ENCODE measurements at places on chromosomes 4 and X. TPM values are rescaled to one million over a fixed set of nuclear protein-coding genes. Genes with fewer than 3 reads are reported as not detected.

The SSX2B gene
- total RNA-seq = not detected

DNA sequence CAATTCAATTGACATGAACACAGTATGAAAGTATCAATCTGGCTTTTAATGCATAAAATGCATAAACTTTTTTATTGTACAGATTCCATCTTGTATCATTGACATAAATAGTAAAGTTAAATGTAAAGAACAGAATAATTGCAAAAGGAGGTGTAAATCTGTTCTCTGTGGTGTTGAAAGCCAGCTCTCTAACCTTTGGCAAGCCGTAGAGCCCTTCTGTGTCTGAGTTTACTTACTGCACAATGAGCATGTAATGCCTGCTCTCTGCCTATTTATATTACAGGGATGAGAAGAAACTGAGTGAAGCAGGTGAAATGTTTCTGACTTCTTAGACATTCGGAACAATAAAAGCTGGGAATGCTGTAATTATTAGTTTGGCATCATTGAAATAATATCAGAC, 389.3 kb upstream of the EPHA5 start:
- DNase-seq = no peak
- no peak overlapping the region for H3K4me3 ChIP-seq
- H3K36me3 ChIP-seq = no peaks in the 10 kb centered on the region
- no peaks in the 10 kb centered on the region for H3K4me1 ChIP-seq
- H3K27me3 ChIP-seq = no peaks in the 10 kb centered on the region
- H3K27ac ChIP-seq = no peak overlapping the region

- no peak for DNase-seq
- no peaks in the 10 kb centered on the region for H3K4me1 ChIP-seq
- no peaks in the 10 kb centered on the region for H3K27me3 ChIP-seq
- H3K36me3 ChIP-seq = no peaks in the 10 kb centered on the region
- no peak overlapping the region for H3K4me3 ChIP-seq
Measured at GRCh38 chr4:160318567-160319220, 1215.8 kb downstream of the RAPGEF2 start.

DNA sequence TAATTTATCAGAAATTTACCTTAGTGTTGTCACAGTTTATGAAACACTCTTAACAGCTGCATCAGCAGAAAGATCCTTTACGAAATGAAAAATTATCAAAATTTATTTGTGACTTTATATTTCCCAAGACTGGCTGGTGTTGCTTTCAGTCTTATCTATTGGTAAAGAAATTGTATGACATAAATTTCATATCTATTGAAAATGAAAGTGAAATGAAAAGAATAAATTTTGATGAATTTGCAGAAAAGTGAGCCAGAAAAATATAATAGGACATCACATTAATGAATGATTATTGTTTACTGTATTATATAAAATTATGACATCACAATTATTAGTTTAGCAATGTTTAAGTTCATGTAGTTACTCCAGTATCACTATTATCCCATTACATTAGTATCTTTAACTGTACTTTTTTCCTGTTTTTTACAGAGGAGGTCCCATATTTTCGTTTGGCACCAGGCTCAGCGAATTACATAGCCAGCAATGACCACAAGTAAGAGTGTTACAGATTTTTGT, 13.2 kb upstream of the TMEM165 start:
- no peaks in the 10 kb centered on the region for H3K27me3 ChIP-seq
- H3K27ac ChIP-seq = no peak overlapping the region
- no peak for DNase-seq
- H3K36me3 ChIP-seq = no peaks in the 10 kb centered on the region
- H3K4me3 ChIP-seq = no peak overlapping the region
- no peaks in the 10 kb centered on the region for H3K4me1 ChIP-seq

DNA sequence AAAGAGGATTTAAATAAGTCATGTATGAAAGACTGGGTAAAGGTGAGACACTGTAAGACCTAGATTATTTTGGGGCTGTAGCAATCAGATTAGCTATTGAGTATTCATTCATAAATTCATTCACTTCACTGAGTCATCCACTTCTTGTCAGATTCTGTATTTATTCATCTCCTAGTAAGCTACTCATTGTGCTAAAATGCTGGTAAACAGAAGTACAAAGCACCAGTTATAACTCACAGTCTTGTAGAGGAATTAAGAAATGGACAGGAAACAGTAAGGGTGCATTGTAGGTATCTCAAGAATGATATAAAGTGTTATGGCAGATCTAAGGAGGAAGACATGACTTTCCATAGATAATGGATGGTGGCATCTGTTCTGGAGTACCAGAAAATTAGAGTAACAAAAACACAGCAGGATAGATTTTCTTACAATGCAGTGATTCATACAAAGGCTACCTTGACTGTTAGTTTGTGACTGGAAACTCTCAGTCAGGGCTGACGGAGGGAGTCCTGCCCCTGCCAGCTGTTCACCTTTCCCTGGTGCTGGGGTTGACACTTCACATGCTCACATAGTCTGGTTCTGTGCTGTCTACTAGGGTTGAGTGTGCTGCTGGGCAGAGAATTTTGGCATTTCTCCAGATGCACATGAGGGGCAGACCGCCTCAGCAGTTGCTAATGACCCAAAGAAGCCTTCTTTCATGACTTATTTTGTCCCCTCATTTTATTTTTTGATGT, 26.5 kb upstream of the HAND2 start:
- no peak overlapping the region for H3K4me3 ChIP-seq
- no peaks in the 10 kb centered on the region for H3K27me3 ChIP-seq
- no peaks in the 10 kb centered on the region for H3K4me1 ChIP-seq
- H3K27ac ChIP-seq = no peak overlapping the region
- no peak for DNase-seq
- no peaks in the 10 kb centered on the region for H3K36me3 ChIP-seq

DNA sequence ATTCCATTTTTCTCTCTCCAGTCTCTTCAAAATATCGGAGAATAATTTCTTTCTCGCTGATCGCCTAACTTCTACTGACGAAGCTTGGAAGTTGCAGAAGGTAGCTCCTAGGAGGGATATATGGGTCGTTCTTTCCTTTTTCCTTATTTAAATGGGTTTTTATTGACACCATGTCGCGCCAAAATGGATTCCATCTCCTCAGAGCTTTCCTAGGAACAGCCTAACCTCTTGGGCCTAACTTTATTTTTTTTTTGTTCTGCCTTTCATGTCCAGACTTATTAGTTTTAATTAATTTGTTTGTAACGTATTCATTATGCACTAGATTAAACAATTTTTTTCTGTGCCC, 359.4 kb upstream of the ZCCHC13 start:
- peak overlapping the region; percentile 86 for H3K27ac ChIP-seq
- peak overlapping the region; percentile 63 for H3K4me3 ChIP-seq
- no peak for DNase-seq
- H3K4me1 ChIP-seq = no peaks in the 10 kb centered on the region
- H3K36me3 ChIP-seq = no peaks in the 10 kb centered on the region

DNA sequence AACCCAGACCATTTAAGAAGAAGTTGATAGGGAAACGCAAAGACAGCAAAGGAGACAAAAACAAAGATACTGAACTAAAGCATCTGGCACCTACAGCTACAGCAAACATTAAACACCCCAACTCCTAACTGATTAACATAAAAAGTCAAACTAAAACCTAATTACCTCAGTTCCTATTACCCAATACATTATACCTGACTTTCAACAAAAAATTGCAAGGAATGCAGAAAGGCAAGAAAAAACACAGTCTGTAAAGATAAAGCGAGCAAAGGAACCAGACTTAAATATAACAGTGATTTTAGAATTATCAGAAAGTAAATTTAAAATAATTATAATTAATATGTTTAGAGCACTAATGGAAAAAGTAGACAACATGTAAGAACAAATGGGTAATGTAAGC, 9.4 kb upstream of the FMR1 start:
- H3K4me3 ChIP-seq = no peak overlapping the region
- H3K36me3 ChIP-seq = no peaks in the 10 kb centered on the region
- H3K4me1 ChIP-seq = no peaks in the 10 kb centered on the region
